ENCODE measurements at places on chromosomes 6 and 20.

GRCh38 chr6:140052736-140053729 is 678.6 kb upstream of the CITED2 start:
- DNase-seq, result no peak

DNA sequence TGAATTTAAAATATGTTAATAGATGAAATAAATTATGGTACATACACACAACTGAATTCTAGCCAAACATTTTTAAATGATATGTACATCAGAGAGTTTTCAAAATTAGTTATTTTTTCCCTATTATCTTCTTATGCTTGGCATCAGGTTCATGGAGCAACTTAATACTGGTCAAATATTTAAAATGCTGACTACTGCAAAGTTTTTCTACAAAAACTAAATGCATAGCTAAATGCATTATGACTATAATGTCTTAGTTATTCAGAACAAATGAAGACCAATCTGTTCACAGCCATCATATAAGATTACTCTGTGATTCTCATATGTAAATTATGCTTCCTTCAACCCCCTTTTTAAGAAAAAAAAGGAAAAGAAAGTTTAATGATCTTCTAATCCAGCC is 8.2 kb upstream of the IL17A start:
- DNase-seq, result no peak

- DNase-seq, result no peak
Measured at GRCh38 chr6:110517034-110517433, 40.6 kb upstream of the SLC22A16 start.

- peak; percentile 21 for DNase-seq
Measured at GRCh38 chr20:15446373-15446772, 1109.0 kb upstream of the FLRT3 start.

DNA sequence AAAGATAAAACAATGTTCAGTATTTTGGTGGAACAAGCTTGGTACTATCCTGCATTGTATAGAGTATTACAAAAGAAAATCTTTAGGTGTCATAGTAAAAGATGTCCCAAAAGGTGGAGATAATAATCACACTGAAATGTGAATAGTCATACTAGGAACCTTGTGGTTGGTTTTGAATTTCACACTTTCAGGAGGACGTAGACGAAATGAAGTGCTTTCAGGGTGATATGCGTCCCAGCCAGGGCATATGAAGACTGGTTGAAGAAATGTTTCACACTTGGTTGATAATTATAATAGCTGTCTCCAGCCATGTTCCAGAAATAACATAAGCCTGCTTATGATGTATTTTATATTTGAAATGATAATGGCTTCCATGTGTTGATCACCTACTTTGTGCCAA is 60.4 kb downstream of the SCAND1 start:
- no peak for DNase-seq

DNA sequence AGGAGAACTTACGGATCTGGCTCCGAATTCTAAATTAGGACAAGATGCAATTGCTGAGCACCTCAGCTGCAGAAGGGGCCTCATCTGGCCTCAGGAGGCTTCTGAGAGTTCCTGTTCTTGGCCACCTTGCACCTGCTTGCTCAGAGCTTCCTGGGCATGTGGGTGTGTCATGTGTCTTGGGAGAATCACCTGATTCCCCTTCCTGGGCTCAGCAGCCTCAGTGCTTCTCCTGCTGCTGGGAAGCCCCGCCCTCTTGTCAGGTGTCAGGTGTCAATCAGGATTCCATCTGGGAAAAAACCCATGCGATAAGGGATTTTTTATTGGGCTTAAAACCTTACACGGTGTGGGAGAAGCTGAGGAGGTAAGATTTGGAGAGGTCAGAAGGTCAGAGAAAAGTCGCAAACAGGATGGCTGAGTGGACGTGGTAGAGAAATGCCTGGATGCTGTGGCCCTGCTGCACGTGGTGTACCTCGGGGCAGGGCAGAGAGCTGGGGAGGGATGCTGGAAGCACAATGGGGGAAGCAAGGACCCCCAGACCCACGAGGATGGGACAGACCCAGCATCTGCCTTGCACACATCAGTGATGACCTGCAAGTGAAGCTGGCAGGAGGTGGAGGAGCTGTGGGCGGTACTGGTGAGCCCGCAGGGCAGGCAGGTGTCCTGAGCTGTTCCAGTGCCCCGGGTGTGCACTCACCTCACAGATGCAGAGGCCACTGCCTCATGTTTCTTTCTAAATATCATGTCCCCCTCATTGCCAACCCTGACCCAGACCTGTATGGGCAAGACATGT is 170.8 kb downstream of the CDH4 start:
- DNase-seq, result no peak
